GM04504 (cell line): ENCODE measurements at places on chromosomes 4 and X.

- DNase-seq: no peak
Observed at GRCh38 chrX:13932416-13932815, 97.3 kb downstream of the GEMIN8 start.

DNA sequence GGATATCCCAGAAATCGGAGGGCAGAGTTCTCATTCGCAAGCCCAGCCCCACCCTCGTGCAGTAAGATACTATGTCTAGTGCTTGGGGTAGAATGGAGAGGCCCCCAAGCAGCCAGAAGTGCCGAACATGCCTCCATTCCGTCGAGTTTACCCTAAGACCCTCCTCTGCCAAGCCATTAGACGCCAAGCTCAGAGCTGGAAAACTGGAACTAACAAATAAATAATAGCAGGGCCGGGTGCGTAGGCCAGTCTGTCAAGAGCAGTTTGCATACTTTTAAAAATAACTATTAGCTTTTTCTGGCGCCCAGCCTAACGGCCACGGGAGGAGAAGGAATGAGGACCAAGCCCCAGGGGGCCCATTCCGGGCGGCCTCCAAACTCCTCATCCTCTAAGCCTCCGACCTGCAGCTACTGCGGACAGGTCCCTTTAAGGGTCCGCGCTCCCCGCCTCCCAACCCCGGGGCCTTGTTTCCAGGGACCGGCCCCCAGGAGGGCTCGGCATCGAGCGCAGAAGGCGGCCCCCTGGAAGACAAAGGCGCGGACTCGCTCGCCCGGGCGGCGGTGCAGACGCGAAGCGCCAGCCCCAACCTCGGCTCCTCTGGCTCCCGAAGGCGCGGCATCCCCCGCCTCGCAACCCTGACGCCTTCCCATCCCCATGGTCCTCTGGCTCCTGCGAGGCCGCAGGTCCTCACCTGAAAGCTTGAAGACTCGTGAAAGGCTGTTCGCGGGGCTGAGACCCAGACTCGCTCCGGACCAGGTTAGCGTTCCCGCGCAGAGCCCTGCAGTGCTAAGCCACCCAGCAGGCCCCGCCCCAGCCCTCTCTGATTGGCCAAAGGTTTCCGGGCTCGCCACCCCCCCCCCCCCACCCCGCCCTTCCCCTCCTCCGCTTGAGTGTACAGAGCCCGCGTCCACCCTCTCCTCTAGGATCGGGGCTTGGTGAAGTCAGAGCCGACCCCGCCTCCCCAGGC lies at the start of gene TMSB15A:
TMSB15A (minus strand) TSS at position 765 of the 967 bp plus-strand sequence.
- no peak for DNase-seq

DNA sequence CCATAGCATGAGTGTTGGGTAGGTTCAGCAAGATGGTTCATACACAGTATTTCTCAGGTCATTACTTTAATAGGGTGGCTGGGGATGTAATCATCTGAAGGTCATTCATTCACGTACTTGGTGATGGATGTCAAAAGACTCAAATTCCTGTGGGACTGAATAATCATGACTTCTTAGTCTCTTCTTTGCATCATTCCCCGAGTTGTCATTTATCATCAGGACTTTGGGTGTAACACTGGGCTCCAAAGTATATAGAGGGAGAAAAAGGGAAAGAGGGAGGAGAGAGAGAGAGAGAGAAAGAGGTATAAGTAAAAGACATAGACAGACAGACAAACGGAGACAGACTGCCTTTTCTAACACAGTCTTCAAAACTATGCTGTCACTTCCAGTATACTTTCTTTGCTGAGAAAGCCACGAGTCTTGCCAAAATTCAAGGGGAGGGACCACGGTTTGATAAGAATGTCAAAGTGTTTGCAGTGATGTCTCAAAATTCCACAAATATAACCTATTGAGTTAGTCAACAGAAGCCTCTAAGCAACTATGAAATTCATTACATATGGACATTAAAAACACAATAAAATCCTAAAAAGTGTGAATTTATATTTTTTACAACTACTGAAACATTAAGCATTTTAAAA lies 55.9 kb downstream of the UGT2A3 start:
- no peak for DNase-seq

- no peak for DNase-seq
Observed at GRCh38 chr4:179195887-179196286, 1753.7 kb upstream of the AGA start.

DNA sequence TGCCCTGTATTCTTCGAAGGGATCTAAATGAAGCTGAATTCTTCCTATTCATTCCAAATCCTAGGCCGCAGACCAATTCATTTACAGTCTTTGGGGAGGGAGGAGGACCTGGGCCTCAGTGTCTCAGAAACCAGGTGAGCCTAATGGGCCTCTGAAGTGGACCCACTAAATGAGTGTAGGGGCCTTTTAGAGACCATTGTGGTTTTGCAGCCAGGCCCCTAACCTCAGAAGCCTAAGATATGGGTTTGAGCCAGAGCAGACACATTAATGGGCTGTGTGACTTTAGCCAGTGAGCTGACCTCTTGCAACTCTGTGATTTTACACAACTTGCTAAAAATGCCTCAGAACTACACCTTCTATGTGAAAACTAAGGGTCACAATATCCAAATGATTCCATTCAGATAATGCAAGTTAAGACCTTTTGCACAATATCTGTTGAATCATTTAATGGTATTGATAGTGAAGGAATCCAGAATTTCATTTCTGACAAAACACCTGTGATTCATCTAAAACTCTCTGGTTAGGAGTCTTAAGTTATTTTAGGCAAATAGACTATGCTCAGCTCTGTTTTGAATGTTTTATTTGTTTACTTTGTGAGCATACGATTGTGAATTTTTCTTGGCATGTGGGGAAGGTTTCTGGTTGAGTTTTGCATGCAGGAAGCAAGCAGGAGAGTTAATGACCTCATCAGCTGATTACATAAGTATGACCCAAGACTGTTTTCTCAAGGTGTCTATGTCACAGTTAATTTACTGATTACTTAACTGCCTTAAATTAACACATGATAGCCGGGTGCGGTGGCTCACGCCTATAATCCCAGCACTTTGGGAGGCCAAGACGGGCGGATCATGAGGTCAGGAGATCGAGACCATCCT lies 75.0 kb downstream of the EVC start:
- peak; percentile 43 for DNase-seq

DNA sequence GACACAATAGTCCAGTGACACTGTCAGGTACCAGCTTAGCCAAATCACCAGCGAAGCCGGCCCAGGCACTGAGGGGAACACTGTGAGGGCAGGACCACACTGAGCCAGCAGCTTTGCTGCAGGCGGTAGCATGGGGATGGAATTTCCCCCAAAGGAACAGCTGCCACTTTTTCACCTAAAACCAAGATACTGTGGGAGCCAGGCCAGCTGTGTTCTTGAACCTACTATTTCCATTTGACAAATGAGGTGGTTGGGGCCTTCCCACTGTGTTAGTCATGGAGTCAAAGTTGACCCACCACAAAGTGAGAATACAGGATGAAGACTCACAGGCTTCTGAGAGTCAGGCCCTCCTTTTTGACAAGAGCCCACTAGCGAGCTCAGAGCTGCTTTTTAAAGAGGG lies 70.7 kb upstream of the SH3RF1 start:
- no peak for DNase-seq

DNA sequence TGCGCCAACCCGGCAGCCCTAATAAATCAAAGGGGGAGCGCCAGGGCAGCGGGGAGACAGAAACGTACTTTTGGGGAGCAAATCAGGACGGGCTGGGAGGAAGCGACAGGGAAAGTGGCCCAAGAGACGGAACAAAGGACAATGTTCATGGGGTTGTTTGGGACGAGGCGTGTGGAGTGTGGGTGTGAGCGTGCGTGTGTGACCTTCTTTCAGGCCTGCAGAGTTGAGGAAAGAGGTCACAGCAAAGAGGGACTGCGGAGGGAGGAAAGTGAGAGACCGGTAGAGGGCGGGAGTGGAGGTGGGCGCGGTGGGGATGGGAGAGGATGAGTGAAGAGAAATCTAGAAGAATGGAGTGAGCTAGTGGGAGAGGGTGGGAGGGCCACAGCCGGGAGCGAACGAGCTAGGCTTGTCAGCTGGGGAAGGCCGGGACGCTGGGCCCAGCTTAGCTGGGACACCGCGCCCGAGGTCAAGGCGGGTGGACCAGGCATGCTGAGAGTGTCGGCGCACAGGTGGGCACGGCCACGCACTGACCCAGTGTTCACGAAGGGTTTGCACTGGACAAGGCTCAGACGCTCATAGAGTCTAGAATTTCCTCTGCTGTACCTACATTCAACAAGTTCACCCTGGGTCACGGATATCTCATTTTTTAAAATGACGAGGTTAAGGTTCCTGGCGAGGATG lies 14.7 kb upstream of the PITX2 start:
- no peak for DNase-seq
